ENCODE measurements at places on chromosomes 6 and 20.
A peak's percentile ranks its signal among the peaks of the same experiment; 100 is the strongest.

DNA sequence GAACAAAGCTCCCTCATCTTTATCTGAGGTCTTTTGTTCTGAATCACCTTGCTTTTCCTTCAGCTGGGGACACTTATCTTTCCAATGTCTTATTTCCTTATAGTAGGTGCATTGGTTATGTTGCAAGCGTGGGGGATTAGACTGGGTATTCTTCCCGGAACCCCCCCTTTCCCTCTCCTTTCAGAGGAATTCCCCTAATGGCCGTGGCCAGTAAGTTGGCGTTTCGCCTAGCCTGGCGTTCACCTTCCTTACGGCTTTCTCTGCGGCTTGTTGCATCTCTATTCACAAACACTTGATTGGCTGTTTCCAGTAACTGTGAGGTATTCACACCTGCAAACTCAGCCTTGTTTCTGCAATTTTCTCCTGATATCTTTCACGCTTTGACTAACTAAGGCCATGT is 32.8 kb upstream of the FABP7 start:
- no peak for DNase-seq

DNA sequence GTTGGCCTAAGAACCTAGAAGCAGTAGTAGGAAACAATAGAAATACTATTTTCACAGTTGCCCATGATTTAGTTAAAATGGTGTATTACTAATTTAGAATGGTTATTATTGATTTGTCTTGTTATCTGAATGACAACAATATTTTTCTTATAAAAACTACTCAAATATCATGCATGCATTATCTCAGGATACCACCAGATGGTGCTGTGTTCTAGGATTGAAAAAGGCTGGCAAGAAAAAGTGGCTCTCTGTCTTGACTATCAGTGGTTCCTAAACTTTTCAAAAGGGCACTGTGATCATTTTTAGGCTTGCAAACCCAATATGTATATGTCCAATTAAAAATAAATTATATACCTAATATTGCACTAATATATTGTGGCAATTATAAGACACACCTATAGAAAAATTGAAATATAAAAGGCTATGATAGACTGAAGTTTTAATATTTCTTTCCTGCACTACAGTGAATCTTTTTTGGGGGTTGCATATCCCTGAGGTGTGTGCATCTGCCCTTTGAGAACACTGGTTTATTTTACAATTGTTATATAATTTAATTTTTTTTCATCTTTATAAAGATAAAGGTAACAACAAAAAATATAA is 131.7 kb upstream of the MLIP start:
- DNase-seq: peak; percentile 73

DNA sequence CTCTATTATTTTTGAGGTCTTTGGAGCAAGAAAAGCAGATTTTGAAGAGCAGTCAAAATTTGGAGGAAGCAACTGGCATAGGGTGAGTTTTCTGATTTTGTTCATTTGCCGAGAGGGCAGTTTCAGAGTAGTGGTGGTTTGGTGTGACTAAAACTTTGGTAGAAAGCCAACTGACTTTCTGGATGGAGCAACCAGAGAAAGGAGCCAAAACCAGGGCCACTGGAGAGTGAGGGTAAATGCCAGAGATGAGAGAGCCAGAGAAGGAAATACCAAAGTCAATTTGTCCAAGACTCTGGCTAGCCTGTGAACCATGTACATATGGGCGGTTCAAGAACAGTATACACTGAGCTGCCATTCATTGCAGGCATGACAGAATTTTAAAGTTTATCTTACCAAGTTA is 40.5 kb upstream of the ZBTB24 start:
- peak; percentile 52 for DNase-seq

- no peak for DNase-seq
Measured at GRCh38 chr6:5565971-5566370, 304.7 kb downstream of the FARS2 start.

- DNase-seq: no peak
Measured at GRCh38 chr6:39904946-39905639, 29.2 kb downstream of the MOCS1 start.

DNA sequence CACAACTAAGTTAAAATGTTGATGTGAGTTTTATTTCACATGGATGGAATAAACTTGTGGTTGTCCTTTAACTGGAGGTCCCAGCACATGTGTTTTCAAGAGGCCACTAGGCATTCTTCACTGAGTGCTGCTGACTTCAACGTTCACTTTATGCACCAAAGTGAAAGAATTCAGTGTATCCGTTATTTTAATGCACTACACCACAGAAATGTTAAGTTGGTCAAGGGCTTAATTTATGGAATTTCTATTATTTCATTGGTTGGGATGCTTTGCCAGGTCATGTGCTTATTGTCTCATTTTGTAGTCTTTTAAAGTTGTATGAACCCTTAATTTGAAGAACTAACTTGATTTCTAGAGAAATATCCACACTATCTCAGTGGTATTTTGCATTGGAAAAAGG is 106.4 kb downstream of the PPP1R14C start:
- DNase-seq: no peak

GRCh38 chr6:74420221-74420620 is 724.2 kb downstream of the CD109 start:
- DNase-seq: no peak

DNA sequence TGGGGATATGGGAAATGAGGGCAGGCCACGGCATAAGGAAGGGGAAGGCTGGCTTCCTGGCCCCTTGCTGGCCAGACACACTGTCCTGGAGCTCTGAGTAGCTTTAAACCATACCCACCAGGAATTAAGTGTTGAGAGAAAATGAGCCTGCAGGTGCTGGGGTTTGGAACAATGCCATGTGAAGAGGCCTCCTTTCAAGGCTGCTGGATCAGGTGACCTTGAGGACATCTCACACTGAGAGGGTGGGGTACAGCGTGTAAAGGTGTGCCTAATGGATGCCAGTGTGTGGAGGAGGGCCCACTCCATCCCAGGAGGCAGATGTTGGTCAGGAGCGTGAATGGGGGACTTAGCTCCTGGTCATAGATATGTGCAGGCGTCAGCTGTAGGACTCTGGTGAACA is 74.8 kb upstream of the MLN start:
- no peak for DNase-seq

- no peak for DNase-seq
Measured at GRCh38 chr6:63795826-63796225, 160.2 kb downstream of the PHF3 start.

GRCh38 chr6:92810913-92811312 is 608.4 kb downstream of the EPHA7 start:
- peak; percentile 65 for DNase-seq

GRCh38 chr6:9523462-9523861 is 891.4 kb downstream of the TFAP2A start:
- no peak for DNase-seq

- DNase-seq: no peak
Measured at GRCh38 chr6:41785254-41785653, 2.2 kb upstream of the TOMM6 start.

GRCh38 chr6:1821513-1822183 is 211.9 kb downstream of the FOXC1 start:
- DNase-seq: no peak

DNA sequence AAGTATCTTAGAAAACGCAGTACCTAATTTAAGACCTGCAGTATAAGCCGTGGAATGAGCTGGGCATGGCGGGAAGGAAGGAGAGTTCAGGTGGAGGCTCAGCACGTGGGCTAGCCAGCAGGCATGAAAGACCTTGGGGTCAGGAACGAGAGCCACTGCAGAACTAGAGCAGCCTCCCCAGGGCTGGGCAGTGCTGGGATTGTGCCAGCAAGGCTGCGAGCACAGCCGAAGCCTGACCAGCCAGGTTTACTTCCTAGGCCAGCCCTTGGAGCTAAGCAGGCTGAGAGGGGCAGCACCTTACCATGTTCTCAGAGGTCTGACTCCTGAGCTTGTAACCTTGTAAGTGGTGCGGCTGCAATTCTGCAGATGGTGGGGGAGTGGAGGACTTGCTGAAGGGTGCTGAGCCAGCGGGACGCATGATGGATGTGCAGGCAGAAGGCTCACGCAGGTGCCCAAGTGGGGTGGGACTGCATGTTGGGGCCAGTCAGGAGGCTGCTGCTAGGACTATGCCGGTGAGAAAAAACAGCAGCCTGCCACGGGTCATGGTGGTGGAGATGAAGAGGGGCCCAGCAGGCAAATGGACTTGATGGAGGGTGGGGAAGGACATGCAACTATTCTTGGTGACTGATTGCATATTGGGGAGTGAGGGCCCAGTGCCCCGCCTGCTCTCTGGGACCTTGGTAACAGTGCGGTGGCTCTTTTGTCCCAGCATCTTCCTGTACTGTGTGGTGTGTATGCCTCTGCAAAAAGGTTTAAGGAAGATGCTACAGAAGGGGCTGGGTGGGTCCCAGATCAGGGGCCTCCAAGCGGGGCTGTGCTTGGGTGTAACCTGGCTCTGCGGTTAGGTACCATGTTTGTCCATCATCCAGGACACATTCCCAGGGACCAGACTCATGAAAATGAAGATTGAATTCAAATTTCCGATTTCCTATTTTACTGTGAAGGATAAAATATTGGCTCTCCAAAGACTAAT is 37.6 kb upstream of the IRF4 start:
- no peak for DNase-seq

DNA sequence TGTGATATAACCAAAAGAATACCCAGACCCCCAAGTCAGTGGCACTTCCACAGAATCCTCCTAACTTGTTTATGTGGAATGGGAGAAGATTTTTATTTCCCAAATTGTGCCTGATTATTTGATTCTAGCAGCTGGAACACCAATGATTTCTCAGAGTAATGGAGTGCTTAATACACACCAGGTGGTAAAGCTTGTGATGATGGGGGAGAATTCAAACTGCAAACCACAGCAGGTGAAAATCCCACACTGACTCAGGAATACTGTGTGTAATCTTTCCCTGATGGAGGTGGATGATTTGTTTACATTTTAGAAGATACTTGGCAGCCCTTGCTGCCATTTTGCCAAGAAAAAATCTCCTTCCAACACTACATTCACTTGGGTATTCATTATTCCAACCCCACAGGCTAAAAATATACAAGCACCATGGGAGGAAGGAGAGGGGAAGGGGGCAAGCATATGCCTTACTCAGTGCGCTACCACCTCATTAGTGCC is 212.7 kb upstream of the PLN start:
- no peak for DNase-seq

GRCh38 chr6:82415820-82416219 is 52.2 kb downstream of the TPBG start:
- no peak for DNase-seq

- DNase-seq: no peak
Measured at GRCh38 chr6:159065759-159066329, 21.1 kb upstream of the TAGAP start.

DNA sequence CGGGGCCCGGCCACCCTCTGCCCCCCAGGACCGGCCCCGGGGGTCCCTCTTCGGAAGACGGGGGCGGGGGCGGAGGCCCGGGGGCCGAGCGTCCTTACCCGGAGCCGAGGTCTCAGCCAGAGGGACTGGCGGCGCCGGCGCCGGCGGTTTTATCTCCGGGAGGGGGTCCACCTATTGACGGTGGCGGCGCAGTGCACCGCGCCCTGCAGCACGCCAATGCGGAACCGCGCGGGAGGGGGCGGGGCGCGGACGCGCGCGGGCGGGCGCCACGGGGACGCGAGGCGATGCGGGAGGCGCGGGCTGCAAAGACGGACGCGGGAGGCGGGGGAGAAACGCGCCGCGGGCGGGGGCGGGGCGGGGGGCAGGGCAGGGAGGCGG is at the start of gene EEF1A2:
TSS of gene EEF1A2 (minus strand) at position 124 of the 378 bp plus-strand sequence. CDS start 1,320 bp downstream, outside the sequence.
- DNase-seq: no peak

DNA sequence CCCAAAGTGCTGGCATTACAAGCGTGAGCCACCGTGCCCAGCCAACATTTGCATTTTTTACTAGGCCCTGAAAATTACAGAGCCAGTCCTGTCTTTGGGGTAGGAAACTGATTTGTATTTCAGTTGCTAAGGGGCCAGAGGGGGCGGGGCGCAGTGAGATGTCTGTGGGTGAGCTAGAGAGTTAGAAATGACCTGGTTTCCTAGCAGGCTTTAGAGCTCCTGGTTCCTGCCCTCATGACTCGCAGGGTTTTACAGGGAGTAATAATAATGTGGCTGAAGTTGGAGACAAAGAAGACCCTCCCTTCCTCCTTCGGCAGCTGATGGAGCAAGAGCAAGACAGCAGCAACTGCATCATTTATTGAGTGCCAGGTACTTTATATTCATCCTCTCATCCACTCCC is 131.5 kb downstream of the TFAP2C start:
- DNase-seq: no peak

GRCh38 chr20:45911486-45912343 is at the start of gene PLTP:
PLTP (minus strand) TSS chr20:45912155; CDS start chr20:45911452, 703 bp downstream.
- DNase-seq: peak; percentile 23

GRCh38 chr6:155412335-155412734 is 43.3 kb downstream of the NOX3 start:
- DNase-seq: no peak

GRCh38 chr6:133894795-133895358 is 6.0 kb downstream of the TCF21 start:
- no peak for DNase-seq

- DNase-seq: no peak
Measured at GRCh38 chr20:25317351-25318075, 69.6 kb downstream of the PYGB start.

DNA sequence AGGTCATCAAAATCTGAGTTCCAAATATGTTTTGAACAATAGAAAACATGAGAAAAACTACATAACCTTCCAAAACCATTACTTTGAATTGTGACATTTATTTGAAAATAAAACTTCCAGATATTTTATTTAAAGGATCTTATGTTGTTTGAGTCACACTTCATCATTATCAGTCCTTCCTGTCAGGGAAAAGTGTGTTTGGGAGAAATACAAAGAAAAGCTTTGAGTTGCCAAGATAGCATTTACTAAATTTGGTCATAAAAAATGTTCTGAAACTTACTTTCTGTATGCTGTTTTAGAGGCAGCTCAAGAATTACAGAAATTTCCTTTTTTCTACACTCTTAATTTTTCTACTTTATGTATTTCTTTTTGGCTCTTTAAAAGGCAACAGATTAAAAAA is 208.2 kb upstream of the RIN2 start:
- no peak for DNase-seq

- no peak for DNase-seq
Measured at GRCh38 chr6:20203561-20204511, 8.4 kb downstream of the MBOAT1 start.

- DNase-seq: no peak
Measured at GRCh38 chr6:69343851-69344250, 453.0 kb downstream of the LMBRD1 start.

- DNase-seq: peak; percentile 36
Measured at GRCh38 chr20:50663095-50663821, 28.1 kb downstream of the RIPOR3 start.

DNA sequence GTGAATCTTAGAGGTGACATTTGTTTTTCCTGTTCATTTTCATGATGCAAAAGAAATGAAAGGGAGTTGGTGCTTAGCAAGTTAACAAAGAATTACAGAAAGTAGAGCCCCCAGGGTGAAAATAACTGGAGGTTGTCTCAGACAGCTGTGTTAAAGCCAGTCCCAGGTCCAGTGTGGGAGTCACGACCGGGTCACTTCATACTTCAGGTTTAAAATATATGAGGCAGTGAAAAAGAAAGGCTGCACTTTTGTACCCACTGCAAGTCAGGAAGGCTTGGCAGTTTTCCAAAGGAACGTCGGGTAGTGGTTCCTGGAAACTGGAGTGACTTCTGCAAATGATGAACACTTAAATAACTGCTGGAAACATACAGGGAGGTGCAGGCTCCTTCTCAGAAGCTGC is 91.5 kb upstream of the THBS2 start:
- no peak for DNase-seq

- DNase-seq: no peak
Measured at GRCh38 chr6:12485226-12485764, 195.1 kb downstream of the EDN1 start.

GRCh38 chr6:76518443-76518842 is 446.0 kb upstream of the IMPG1 start:
- DNase-seq: no peak

Measured in NCI-H446 (cell line).